LHCN-M2 (cell line): ENCODE measurements at places on chromosomes 5 and 9. TPM values are rescaled to one million over a fixed set of nuclear protein-coding genes. Genes with fewer than 3 reads are reported as not detected.

GRCh38 chr5:39826051-39826450 lies 401.3 kb upstream of the DAB2 start:
- peak; percentile 70 for DNase-seq

Gene PTPRD
- not detected in 2 replicates for total RNA-seq

Gene HMCN2
- 12.1 and 15.7 TPM in 2 replicates for total RNA-seq

Gene IL5
- total RNA-seq = not detected in 2 replicates

GRCh38 chr5:11252075-11252474 lies 491.0 kb upstream of the DAP start:
- no peak for DNase-seq

DNA sequence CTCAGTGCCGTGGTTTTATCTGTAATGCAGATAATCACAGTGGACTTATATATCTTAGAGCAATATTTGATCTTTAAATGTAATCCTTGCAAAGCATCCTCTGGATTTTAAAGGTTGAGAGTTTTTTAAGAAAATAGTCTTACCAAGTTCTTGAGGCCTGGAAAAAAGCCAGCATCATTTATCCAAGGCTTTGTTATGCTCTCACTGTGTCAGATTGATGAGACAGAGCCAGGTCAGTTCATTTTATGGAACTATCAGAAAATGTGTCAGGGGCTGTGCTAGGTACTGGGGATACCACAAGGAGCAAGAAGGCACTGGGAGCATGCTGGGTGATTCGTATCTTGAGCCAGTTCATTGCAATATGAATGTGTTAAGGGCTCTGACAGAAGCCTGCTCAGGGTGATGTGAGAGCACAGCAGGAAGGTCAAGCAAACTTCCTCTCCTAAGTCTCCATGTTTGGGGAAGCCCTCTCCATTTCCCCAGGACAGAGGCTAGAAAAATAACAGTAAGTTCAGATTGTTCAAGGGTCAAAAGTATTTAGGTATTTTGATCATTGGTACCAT lies 19.7 kb downstream of the C7 start:
- no peak for DNase-seq
